ENCODE measurements at places on chromosomes 12 and 14.

GRCh38 chr14:96078625-96079016 is 39.5 kb downstream of the C14orf132 start:
- DNase-seq: no peak

DNA sequence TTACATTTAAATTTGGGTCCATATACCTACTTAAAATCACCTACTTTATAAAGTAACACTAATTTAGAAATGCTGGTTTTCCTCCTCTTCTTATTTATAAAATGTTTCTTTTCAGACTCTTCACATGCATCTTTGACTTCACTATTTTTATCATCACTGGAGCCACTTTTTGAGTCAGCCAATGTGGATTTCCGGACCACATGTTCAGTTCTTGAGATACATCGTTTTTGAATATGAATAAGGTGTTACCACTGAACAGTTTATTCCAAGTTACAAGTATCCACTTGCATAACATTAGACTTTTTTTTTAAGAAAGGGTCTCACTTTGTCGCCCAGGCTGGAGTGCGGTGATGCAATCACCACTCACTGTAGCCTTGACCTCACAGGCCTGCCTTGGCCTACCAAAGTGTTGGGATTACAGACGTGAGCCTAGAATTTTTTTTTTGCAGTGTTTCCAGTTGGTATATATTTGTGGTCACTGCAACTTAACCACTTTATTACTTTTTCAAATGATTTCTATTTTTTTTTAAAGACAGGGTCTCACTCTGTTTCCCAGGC is 5.7 kb downstream of the FNTB start:
- DNase-seq: no peak

DNA sequence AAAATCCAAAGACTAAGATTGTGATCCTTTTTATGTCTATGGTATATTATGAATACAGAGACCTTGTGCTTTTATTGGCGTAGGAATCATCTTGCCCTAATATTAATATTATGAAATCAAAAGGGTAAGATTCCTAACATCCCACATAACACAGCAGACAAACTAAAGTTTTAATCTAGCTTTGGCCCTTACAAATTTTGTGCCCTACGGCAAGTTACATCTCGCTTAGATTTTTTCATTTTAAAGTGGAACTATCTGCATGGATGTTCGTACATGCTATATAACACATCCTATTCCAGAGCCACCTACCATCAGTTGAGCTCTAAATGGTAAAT is 217 bp upstream of the SMIM10L1 start:
- no peak for DNase-seq

- DNase-seq: peak; percentile 56
These were observed 137.7 kb downstream of the SPTSSA start for GRCh38 chr14:34324363-34324795.

DNA sequence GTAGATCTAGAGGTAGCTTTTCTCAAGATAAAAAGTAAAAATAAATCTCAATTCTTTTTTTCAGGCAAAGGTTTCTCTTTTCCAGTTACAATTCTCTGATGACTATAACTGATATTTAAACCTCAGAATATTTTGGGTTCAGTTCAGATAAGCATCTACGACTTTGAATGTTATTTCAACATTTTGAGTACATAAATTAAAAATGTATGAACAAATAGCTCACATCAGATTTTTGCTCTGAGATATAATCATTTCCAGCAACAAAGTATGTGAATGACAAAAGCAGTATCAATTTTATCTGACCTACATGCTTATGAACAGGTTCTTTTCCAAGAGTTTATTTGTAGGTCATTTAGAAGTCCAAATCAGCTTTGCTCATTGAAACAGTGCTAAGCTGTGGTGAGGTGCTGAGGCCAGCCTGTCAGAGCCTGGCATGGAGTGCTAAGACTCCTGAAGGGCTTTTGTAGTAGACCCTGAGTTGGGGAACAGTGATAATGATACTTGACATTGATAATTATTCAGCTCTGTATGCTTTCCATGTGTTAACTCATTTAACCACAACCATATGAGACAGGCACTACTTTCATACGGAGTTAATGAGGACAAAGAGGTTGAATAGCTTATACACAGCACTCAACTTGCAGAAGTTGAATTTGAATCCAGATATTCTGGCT is 205.0 kb upstream of the DCN start:
- DNase-seq: no peak

DNA sequence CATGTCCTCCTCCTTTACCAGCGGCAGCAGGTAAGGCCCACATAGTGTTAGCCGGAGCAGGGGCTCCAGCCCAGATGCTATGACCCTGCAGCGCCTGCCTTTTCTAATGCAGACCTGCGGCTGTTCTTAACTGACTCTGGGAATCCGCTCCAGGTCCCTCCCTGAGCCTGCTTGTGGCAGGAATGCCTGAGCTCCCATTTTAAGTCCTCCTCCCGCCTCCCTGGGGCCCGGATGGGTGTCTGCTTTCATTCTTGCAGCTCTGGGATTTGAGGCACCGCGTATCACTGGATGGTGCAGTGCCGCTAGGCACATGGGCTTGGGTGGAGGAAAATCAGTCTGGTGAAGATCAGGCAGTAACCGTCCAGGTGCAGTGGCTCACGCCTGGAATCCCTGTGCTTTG is 7.6 kb downstream of the TSPAN9 start:
- no peak for DNase-seq

- DNase-seq: no peak
These were observed 14.7 kb downstream of the GPR132 start for GRCh38 chr14:105050551-105050897.

- DNase-seq: peak; percentile 26
These were observed 966.2 kb downstream of the NRXN3 start for GRCh38 chr14:79136071-79137044.

DNA sequence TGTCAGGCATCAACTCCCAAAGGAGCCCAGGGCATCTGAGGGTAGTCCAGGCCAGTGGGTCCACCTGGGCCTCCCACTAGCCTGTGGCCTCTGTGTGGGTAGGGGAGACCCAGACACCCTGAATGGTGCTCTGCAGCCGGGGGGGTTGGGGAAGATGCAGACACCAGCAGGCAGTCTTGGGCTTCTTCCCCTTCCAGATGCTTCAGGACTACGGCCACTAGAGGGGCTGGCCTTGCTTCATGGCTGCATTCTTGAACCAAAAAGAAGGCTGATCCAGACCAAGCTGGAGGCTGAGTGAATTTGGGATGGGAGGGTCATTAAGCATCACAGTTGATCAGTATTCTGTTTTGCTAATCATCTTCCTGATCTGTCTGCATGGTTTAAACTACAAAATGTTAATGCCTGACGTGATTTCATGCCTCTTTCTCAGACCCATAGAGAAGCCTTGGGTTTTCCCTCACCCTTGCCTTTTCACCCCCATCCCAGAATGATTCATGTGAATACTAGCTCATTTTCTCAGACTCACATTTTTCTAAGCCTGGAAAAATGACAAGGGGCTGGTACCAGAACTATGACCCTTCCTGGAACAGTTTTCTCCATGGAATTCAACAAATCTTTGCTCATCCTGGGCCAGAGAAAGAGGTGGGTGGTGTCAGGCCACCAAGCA is 134.2 kb downstream of the NTF3 start:
- no peak for DNase-seq
